ENCODE measurements at places on chromosomes 3 and 15. TPM values are rescaled to one million over a fixed set of nuclear protein-coding genes. Genes with fewer than 3 reads are reported as not detected.

The ZMYND10 gene
- 7.9 TPM for total RNA-seq

DNA sequence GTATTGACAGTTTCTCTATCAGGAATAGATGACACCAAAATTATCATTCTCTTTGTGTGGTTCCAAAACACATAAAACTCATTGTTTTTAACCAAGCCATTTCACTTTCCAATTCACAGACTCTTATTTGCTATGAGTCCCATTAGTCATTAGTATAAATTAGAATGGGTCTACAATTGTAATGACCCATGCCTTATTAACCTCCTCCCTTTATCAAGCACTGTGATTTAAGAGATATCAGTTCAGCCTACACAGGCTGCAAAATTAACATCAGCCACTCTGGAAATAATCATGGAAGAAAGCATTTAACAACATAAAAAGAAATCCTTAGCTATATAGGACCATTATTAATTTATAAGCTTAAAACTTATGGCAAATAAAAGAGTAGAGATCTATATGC lies 440.6 kb downstream of the GBE1 start:
- no peak overlapping the region for H3K27ac ChIP-seq
- H3K4me1 ChIP-seq = no peaks in the 10 kb centered on the region
- no peak overlapping the region for H3K4me3 ChIP-seq
- DNase-seq = no peak
- no peaks in the 10 kb centered on the region for H3K36me3 ChIP-seq

The SMAD6 gene
- 9.4 TPM for total RNA-seq

DNA sequence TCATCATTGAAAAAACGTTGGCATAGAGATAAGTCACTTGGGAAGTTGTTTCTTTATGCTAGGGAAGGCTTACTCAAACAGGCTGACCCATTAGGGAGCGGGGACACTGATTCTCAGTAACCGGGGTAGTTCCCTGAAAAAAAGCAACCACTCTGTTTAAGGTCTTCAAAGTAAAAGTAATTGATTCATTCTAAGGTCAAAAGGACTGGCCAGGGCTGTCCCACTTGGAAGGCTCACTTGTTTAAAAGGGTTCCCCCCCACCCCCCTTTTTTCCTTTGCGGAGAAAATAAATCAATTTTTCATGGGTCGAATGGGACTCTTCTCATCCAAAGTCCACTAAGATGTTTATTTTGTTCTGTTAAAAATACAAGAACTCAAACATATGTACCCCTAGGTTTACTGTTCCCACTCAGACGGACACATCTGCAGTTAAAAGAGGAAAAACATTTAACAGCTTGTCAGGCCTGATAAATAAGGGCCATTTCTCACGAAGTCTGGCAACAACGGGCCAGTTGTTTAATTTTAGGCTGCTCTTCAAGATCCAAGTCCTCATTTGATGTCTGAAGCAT lies 53.0 kb downstream of the ARHGEF3 start:
- H3K27ac ChIP-seq = peak overlapping the region; percentile 81
- H3K4me1 ChIP-seq = no peaks in the 10 kb centered on the region
- no peaks in the 10 kb centered on the region for H3K27me3 ChIP-seq
- no peaks in the 10 kb centered on the region for H3K36me3 ChIP-seq
- peak; percentile 22 for DNase-seq

- no peaks in the 10 kb centered on the region for H3K36me3 ChIP-seq
- no peak overlapping the region for H3K4me3 ChIP-seq
- H3K4me1 ChIP-seq = no peaks in the 10 kb centered on the region
- H3K27ac ChIP-seq = no peak overlapping the region
- no peaks in the 10 kb centered on the region for H3K27me3 ChIP-seq
- DNase-seq = no peak
Observed at GRCh38 chr15:38668898-38669391, 104.3 kb upstream of the RASGRP1 start.

The CORO2B gene
- 1.3 TPM for total RNA-seq

The PLXNB1 gene
- total RNA-seq = 23.5 TPM

DNA sequence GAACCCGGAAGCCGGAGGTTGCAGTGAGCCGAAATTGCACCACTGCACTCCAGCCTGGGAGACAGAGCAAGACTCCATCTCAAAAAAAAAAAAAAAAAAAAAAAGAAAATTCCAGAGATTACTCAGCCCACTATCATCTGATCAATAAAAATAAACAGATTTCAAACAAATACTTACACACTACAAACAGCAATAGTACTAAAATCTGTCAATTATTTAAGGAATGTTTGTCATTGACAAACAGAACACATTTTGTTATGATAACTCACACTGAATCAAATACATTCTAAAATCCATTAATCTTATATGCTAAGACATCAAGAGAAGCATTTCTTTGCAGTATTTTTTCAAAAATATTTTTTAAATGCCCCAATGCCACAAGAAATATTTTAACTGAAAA lies 7.6 kb downstream of the MYO9A start:
- no peaks in the 10 kb centered on the region for H3K27me3 ChIP-seq
- H3K27ac ChIP-seq = no peak overlapping the region
- no peak for DNase-seq
- no peaks in the 10 kb centered on the region for H3K36me3 ChIP-seq
- H3K4me3 ChIP-seq = no peak overlapping the region

The TMEM45A gene
- total RNA-seq = 18.2 TPM

DNA sequence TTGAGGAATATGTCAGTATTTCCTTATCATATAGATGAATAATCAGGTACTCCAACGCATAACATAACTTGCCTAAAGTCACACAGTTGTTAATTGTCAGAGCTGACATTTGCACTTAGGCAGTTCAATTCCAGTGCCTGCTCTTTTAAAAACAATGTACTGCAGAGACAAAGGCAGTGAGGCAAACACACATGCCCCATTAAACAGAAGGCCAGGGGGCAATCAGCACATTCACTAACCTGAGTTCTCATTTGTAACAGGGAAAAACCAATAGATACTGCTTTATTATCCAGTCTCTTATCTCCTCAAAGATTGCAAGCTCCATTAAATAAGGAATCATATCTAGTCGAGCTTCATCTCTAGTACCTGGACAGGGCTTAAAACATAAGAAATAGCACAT lies 1017.4 kb downstream of the SQOR start:
- DNase-seq = no peak
- no peaks in the 10 kb centered on the region for H3K4me1 ChIP-seq
- no peaks in the 10 kb centered on the region for H3K27me3 ChIP-seq
- H3K27ac ChIP-seq = no peak overlapping the region

- H3K27ac ChIP-seq = no peak overlapping the region
- DNase-seq = no peak
- no peaks in the 10 kb centered on the region for H3K4me1 ChIP-seq
- H3K36me3 ChIP-seq = no peaks in the 10 kb centered on the region
- no peaks in the 10 kb centered on the region for H3K27me3 ChIP-seq
Observed at GRCh38 chr3:31705736-31706135, 173.0 kb downstream of the STT3B start.

DNA sequence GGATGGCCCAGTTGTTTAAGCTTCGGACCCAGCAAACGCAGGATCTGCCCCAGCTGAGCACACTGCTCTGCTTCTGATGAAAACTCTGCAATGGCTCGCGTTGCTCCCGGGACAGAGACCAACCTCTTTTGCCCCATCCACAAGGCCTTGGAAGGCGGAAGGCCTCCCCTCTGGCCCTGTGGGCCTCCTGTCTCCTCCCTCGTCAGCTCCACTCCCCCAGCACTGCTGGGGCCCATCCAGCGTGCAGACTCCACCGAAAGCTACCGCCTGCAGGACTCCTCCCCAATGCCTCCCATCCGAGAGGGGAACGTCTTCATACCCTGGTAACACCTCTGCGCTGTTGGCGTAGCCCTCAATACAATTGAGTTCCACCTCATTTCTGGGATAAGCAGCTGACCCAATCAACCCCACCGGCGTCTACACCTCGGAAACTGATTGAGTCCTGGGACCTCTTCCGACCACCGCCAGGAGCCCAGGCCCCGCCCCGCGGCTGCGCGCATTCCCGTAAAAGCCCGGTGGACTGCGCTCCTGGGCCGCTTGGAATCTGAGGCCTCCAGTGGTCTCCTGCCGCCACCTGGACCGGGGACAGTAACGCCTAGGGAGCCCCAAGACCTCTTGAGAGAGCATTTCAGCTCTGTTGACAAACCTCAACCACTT lies at the start of gene PRR23E:
Gene PRR23E, plus strand, starts transcription at position 556 of the 657 bp plus-strand sequence. CDS start 3,555 bp downstream, outside the sequence.
- no peak within 1 kb of the TSS for H3K4me3 ChIP-seq
- no peaks in the 10 kb centered on the region for H3K4me1 ChIP-seq
- no peaks in the 10 kb centered on the region for H3K36me3 ChIP-seq
- no peak within 1 kb of the TSS for H3K27ac ChIP-seq

The PATL2 gene
- not detected for total RNA-seq

The TMEM40 gene
- total RNA-seq = not detected

The KCNH8 gene
- 1.5 TPM for total RNA-seq

The HGD gene
- not detected for total RNA-seq

- no peak for DNase-seq
- peak overlapping the region; percentile 85 for H3K27ac ChIP-seq
- no peak overlapping the region for H3K4me3 ChIP-seq
Observed at GRCh38 chr3:45976191-45977091, 19.2 kb downstream of the FYCO1 start.

DNA sequence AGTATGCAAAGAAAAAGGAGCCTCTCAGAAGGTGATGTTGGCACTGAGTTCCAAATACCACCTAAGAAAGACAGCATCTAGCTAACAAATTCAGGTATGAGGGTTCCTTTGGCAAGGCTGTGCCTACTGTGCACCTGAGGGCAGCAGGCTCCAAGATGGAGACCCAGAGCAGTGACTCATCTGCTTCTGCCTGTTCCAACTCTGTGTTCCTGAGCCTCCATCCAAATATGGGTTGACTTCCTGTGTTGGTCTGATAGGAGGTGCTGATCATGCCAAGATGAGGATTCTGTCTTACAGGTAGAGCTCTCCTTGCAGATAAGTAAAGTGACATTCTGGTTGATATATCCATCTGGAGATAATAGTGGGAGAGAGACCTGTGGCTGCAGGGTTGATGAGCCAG lies 26.0 kb downstream of the SV2B start:
- no peaks in the 10 kb centered on the region for H3K4me1 ChIP-seq
- no peak for DNase-seq
- no peak overlapping the region for H3K4me3 ChIP-seq
- no peak overlapping the region for H3K27ac ChIP-seq

The LRRK1 gene
- total RNA-seq = 36.6 TPM

The PP2D1 gene
- not detected for total RNA-seq

- H3K27ac ChIP-seq = peak overlapping the region; percentile 99
- no peaks in the 10 kb centered on the region for H3K4me1 ChIP-seq
- DNase-seq = peak; percentile 70
- peak overlapping the region; percentile 88 for H3K4me3 ChIP-seq
- H3K27me3 ChIP-seq = no peaks in the 10 kb centered on the region
- no peaks in the 10 kb centered on the region for H3K36me3 ChIP-seq
Observed at GRCh38 chr15:63157891-63158431, 684 bp upstream of the RPS27L start.

GRCh38 chr3:82807781-82808180 lies 1046.3 kb upstream of the GBE1 start:
- DNase-seq = no peak
- H3K4me1 ChIP-seq = no peaks in the 10 kb centered on the region
- H3K27ac ChIP-seq = no peak overlapping the region
- no peaks in the 10 kb centered on the region for H3K27me3 ChIP-seq

DNA sequence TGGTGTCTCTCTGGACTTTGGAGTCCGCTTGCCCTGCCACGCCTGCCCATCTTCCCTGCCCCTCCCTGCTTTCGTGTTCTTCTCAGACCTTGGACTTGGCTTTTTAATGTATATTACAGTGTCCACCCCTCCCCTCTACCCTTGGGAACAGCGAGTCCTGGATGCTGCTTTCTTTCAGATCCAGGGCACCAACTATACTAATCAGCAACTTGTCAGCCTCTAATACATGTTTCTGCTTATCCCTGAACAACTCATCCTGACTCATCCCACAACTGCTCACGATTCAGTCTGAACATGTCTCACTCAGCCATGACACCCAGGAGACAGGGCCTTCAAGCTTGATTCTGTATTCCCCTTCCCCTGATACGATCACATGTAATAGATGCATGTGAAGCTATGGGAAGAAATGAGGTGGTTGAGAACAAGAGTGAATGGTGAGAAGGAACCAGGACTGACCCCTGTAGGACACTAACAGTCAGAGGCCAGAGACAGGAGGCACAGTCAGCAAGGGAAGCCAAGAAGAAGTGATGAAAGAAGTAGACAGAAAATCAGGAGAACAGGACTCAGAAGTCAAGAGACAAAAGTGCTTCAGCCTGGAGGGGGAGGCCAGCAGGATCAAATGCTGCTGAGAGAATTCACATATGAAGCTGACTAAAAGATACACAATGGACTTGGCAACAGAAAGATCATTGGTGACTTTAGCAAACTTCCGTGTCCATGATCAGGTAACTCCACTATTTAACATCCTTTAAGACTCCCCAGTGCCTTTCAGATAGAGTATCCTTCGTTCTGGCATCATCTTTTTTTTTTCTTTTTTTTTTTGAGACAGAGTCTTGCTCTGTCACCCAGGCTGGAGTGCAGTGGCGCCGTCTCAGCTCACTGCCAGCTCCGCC lies 35.4 kb downstream of the BCL2L10 start:
- H3K27ac ChIP-seq = no peak overlapping the region
- H3K27me3 ChIP-seq = no peaks in the 10 kb centered on the region
- H3K4me3 ChIP-seq = no peak overlapping the region
- H3K4me1 ChIP-seq = no peaks in the 10 kb centered on the region
- no peaks in the 10 kb centered on the region for H3K36me3 ChIP-seq
- no peak for DNase-seq

- peaks cover 18% of the 10 kb centered on the region for H3K27me3 ChIP-seq
- DNase-seq = no peak
- no peaks in the 10 kb centered on the region for H3K36me3 ChIP-seq
- no peak overlapping the region for H3K4me3 ChIP-seq
Observed at GRCh38 chr3:35641920-35642527, 2.7 kb downstream of the ARPP21 start.

The CAMKV gene
- not detected for total RNA-seq

The ST8SIA2 gene
- not detected for total RNA-seq

GRCh38 chr15:65372787-65373067 lies 5.1 kb downstream of the IGDCC3 start:
- H3K36me3 ChIP-seq = no peaks in the 10 kb centered on the region

The WDR72 gene
- total RNA-seq = not detected

The MOBP gene
- total RNA-seq = not detected

DNA sequence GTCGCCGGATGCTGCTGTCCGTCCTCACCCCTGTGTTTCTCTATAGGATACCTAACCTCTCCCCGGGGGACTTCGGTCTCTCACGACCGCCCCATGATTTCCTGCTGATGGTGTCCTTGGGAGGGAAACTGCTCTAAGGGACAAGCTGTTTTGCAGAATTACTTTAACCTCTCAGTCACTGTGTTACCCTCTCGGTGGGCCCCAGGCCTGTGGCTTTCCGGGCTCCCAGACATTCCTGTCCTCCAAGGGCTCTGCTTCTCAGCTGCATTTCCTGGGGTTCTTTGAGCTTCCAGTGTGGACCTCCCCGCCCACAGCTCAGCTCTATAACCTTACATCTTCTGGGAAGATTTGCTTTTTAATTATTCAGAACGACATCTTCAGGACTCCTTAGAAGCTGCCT lies 40.9 kb downstream of the CHST2 start:
- no peaks in the 10 kb centered on the region for H3K36me3 ChIP-seq
- H3K27me3 ChIP-seq = no peaks in the 10 kb centered on the region
- DNase-seq = no peak
- no peaks in the 10 kb centered on the region for H3K4me1 ChIP-seq
- no peak overlapping the region for H3K4me3 ChIP-seq

The GABRA5 gene
- total RNA-seq = not detected

- peaks cover 8% of the 10 kb centered on the region for H3K4me1 ChIP-seq
- H3K4me3 ChIP-seq = no peak overlapping the region
- DNase-seq = no peak
- H3K27ac ChIP-seq = peak overlapping the region; percentile 66
- no peaks in the 10 kb centered on the region for H3K36me3 ChIP-seq
Observed at GRCh38 chr3:71536376-71536965, 47.1 kb downstream of the FOXP1 start.

GRCh38 chr3:21642433-21642832 lies 108.6 kb downstream of the ZNF385D start:
- H3K27me3 ChIP-seq = no peaks in the 10 kb centered on the region
- no peak overlapping the region for H3K4me3 ChIP-seq
- H3K36me3 ChIP-seq = no peaks in the 10 kb centered on the region

Data from uterus (tissue), 4 donors.